ENCODE measurements at places on chromosomes 16 and 17.
A peak's percentile ranks its signal among the peaks of the same experiment; 100 is the strongest.

DNA sequence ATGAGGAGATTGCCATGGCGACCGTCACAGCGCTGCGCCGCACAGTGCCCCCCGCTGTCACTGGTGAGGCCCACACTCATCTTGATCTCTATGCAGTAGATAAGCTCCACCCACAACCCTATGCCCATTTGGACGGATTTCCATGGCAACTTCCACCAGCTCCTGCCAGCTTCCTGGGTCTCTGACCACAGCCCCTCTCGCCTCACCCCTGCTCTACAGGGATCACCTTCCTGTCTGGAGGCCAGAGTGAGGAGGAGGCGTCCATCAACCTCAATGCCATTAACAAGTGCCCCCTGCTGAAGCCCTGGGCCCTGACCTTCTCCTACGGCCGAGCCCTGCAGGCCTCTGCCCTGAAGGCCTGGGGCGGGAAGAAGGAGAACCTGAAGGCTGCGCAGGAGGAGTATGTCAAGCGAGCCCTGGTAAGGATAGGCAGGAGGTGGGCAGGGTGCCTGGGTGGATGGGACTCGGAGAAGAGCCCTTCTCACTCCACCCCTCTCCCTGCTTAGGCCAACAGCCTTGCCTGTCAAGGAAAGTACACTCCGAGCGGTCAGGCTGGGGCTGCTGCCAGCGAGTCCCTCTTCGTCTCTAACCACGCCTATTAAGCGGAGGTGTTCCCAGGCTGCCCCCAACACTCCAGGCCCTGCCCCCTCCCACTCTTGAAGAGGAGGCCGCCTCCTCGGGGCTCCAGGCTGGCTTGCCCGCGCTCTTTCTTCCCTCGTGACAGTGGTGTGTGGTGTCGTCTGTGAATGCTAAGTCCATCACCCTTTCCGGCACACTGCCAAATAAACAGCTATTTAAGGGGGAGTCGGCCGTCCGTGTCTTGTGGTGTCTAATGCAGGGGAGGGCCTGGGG, 4.3 kb downstream of the ALDOA start:
- no peak for DNase-seq

GRCh38 chr16:73457851-73458250, 409.9 kb upstream of the ZFHX3 start:
- DNase-seq = no peak

GRCh38 chr17:3798273-3799180, 2.5 kb downstream of the ITGAE start:
- DNase-seq = no peak

- DNase-seq = peak; percentile 37
Measured at GRCh38 chr17:19004421-19005136, at the start of gene FAM83G. Gene FAM83G, minus strand, starts transcription at chr17:19004764. Its CDS starts 723 bp downstream, at chr17:19004041.

DNA sequence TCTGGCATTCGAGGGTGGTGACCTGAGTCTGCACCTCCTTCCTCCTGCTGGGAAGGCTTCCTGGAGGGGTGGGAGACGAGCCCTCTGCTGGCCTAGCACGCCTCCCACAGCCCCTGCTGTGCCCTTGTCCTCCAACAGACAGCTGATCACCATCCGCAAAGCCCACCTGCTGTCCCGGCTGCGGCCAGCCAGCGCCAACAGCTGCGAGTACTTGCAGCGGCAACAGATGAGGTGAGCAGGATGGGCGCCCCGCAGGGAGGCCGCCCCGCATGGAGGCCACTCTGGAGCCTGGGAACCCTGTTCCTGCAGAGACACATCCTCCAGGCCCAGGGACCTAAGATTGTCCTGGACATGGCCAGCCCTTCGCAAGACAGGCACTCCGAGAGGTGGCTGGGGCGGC, 21.6 kb downstream of the UBALD1 start:
- no peak for DNase-seq

- no peak for DNase-seq
Measured at GRCh38 chr16:71387045-71387871, 28.7 kb downstream of the CALB2 start.

DNA sequence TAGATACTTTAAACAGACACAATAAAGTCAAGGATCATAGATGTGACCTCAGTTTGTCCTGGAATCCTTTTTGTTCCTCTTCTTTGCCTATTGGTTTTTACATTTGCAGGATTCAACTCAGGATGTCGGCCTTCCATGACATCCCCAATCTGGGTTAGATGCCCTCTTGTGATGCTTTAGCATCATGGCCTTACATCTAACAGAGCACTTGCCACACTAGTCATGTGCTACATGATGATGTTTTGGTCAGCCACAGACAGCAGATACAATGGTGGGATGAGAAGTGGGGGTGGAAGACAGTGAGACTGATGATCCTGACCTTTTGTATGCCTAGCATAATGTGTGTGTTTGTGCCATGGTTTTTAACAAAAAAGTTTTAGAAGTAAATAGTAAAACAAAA, 1.8 kb upstream of the SYNRG start:
- DNase-seq = no peak

GRCh38 chr17:9350080-9350479, 225.5 kb downstream of the STX8 start:
- no peak for DNase-seq

- DNase-seq = no peak
Measured at GRCh38 chr16:12589676-12590075, 214.0 kb downstream of the CPPED1 start.

DNA sequence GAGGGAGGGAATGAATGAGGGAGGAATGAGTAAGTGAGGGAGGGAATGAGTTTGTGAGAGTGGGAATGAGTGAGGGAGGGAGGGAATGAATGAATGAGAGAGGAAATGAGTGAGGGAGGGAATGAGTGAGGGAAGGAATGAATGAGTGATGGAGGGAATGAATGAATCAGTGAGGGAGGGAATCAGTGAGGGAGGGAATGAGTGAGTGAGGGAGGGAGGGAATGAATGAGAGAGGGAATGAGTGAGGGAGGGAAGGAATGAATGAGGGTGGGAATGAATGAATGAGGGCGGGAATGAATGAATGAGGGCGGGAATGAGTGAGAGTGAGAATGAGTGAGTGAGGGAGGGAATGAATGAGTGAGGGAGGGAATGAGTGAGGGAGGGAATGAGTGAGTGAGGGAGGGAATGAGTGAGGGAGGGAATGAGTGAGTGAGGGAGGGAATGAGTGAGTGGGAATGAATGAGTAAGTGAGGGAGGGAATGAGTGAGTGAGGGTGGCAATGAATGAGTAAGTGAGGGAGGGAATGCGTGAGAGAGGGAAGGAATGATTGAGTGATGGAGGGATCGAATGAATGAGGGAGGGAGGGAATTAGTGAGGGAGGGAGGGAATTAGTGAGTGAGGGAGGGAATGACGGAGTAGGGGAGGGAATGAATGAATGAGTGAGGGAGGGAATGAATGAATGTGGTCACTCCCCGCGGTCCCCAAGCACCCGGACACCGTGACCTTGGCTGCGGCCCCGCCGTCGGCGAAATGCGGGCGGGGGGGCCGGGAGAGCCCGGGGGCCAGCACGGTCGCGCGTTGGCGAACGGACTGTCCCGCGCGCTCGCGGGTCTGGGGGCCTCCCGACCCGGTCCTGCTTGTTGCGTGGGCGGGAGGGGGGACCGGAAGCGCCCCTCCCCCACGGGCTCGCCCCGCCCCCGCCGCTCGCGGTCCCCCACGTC, 1.1 kb upstream of the UBE2I start:
- DNase-seq = peak; percentile 86

DNA sequence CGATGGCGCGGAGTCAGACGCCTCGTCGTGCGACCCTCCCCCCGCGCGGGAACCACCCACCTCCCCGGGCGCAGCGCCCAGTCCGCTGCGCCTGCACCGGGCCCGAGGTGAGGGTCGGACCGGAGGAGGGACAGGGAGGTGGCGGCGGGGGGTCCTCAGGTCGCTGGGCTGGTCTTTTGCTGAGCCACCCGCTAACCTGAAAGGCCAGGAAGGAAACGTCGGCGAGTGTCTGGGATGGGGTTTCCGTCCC, 4.9 kb downstream of the TBX2 start:
- DNase-seq = no peak

DNA sequence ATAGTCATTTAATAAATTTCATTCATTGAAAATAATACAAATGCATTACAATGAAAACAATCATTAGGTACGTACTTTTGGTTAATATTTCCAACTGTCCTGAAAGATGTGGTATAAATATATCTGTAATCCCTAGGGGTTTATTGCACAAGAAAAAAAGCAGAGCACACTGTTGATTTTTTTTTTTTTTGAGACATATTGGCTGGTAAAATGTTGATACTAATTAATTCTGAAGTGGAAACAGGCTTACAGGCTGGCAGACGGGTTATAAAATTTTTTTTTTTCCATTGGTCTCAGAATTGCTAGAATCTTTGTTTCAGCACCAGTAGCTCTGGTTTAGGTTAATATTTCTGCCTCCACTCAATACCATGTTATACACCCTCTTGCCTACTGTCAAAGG, 193.6 kb downstream of the MAP2K6 start:
- no peak for DNase-seq

DNA sequence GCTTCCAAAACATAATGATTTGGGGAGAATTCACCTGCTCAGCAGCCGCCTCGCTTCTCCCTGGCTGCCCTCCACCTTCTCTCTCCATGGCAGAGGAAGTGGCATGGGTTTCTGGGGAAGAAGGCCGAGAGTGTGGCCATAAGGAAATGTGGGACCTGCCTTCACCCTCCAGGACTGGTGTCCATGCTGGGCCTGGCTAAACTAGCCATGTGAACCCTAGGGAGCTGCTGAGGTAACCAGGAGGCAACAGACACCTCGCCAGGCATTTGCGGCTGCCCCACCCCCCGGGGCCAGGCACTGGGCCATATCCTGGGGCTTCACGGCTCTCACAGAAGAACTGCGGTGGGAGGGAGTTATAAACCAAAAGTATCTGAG, 9.9 kb upstream of the CMTM4 start:
- DNase-seq = no peak

GRCh38 chr17:35930211-35931065, at the start of gene RDM1:
Gene RDM1, minus strand, starts transcription at chr17:35930773. Its CDS starts 46 bp downstream, at chr17:35930727.
- peak; percentile 79 for DNase-seq

DNA sequence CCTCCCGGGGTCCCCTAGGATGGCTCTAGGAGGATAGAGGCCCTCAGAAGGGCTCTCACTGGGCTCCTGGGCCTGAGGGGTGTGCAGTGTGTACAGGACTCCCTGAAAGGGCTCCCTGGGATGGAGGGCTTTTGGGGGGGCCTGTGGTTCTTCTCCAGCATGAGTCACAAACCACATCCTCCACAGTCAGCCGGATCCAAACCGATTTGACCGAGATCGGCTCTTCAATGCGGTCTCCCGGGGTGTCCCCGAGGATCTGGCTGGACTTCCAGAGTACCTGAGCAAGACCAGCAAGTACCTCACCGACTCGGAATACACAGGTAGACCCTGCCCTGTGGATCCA, 4.5 kb downstream of the TRPV2 start:
- no peak for DNase-seq

DNA sequence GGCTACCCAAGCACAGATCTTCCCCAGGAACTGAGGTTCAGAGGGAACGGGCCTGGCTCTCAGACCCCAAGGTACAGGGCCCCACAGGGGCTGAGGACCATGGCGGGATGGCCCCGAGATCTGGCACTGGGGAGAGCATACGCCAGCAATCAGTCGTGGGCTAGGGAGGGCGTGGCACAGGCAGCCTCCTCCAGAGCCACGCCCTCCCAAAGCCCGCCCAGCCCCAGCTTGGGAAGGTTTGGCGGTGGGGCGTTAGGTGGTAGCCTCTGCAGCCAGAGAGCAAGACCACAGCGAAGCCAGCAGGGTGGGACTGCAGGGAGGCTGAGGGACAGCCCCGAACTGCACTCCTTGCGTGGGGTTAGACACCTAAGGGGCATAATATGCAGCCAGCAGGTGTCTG, 11.6 kb downstream of the WNT9B start:
- no peak for DNase-seq

DNA sequence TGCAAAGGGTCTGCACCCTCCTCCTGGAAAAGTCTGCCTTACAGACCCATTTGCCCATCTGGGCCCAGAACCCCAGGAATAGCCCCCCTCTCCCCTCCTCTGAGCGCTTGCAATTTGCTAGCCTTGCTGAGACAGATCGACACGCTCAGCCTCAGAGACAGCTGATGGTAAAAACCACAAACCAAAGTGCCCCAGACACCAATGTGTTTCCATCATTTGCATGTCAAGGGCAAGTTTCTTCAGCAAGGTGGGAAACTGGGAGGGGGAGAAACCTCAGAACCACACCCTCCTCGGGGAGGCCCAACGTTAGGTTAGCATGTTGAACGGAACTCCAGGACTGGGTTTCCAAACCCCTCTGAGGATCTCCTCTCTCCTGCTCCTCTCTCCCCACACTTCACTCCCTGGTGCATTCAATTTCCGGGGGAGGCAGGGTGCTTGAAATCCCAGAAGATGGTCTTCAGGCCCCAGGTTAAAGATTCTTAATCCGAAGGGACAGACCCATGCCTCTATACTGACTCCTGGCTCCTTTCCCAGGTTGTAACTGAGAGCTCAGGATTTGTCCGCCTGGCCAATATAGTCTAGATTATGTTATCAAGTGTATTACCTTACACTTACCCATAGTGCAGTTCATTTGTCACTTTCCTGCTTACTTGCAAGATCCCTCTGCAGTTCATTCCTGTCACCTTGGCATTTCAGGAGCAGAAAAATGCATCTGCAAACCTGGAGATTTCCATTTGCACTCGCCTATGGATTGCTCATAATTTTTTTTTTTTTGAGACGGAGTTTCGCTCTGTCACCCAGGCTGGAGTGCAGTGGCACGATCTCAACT, 1.3 kb upstream of the CUEDC1 start:
- DNase-seq = no peak

DNA sequence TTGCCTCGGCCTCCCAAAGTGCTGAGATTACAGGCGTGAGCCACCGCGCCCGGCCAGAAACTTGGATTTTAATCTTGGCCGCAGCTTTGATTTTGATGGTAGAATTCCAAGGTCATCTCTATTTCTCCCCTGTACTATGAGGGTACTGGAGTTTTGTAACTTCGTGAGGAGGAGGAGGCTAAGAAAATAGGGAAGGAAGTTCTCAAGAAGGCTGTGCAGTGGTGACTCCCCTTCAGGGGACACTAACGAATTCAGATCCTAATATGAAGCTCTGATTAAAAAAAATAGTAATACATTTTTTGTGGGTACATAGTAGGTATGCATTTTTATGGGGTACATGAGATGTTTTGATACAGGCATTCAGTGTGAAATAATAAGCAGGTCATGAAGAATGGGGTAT, 55.9 kb downstream of the LDHD start:
- DNase-seq = no peak

- no peak for DNase-seq
Measured at GRCh38 chr17:43912635-43913304, 5.4 kb upstream of the MPP2 start.

DNA sequence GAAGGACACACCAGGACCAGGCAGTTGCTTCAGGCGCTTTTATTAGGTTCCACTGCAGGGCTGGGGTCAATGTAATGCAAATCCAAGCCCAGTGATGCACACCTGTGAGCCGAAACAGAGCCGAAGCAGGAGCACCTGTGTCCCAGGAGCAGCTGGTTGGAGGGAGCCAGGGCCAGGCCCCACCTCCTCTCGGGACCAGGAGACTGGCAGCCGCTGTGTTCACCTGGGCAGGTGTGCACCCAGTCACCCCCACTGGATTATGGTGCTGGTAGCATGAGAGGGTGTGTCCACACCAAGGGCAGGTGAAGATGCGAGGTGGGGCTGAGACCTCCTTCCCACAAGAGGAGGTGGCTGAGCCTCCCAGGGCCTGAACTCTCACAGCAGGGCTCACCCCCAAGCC, 4.7 kb upstream of the FAAP100 start:
- DNase-seq = no peak

- no peak for DNase-seq
Measured at GRCh38 chr17:74351552-74352210, 10.0 kb downstream of the BTBD17 start.
